ENCODE measurements at places on chromosomes 13 and 19.

DNA sequence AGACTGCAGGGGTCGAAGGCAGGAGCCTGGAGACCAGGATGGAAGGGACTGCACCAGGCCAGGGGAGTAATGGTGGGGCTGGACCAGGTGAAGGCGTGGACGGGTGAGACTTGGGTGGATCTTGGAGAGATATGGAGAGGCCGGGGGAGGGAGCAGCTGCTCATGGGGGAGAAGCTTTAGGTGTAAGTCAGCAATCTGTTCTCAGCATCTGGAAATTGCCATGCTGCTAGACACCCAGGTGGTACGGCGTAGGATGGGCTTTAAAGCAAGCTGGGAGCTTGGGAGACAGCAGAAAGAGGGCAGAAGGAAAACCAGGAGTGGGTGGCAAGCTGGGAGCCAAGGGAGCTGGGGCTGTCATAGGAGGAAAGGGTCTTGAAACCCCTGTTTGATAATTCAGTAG lies 3.0 kb downstream of the CERS4 start:
- no peak for DNase-seq

DNA sequence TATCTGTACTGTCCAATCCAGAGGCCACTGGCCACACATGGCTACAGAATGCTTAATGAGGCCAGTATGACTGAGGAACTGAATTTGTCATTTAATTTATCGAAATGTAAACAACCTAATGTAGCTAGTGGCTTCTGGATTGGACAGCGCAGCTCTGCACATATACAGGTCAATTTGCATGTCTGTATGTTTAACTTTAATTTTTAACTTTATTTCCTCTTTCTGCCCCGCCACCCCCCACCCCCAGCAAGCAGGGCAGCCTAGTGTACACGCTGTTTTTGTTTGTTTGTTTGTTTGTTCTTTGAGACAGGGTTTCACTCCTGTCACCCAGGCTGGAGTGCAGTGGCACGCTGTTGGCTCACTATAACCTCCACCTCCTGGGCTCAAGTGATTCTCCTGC lies 15.5 kb downstream of the ZSWIM9 start:
- DNase-seq: no peak

GRCh38 chr13:46992383-46992952 lies 95.6 kb upstream of the HTR2A start:
- DNase-seq: no peak

- DNase-seq: no peak
These were observed 121.6 kb downstream of the CYSLTR2 start for GRCh38 chr13:48775285-48775684.

DNA sequence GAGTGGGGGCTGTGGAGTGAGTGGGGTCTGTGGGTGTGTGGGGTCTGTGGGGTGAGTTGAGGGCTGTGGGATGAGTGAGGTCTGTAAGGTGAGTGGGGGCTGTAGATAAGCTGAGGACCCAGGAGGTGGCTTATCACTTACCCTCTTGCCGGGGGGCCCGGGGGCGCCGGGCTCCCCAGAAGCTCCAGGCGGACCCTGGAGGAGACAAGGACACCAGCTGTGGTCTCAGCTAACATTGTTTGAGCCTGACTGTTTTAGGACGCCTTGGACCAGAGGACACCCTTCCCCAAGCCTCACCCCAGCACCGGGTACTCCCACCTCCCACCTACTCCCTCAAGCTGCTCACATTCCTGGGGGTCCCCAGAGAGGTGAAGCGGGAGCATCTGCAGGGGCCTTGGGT lies 34.2 kb upstream of the OLFM2 start:
- no peak for DNase-seq

- DNase-seq: no peak
These were observed 727.7 kb downstream of the UQCRFS1 start for GRCh38 chr19:28485292-28485691.

GRCh38 chr19:47704024-47704423 lies 9.2 kb upstream of the EHD2 start:
- no peak for DNase-seq

DNA sequence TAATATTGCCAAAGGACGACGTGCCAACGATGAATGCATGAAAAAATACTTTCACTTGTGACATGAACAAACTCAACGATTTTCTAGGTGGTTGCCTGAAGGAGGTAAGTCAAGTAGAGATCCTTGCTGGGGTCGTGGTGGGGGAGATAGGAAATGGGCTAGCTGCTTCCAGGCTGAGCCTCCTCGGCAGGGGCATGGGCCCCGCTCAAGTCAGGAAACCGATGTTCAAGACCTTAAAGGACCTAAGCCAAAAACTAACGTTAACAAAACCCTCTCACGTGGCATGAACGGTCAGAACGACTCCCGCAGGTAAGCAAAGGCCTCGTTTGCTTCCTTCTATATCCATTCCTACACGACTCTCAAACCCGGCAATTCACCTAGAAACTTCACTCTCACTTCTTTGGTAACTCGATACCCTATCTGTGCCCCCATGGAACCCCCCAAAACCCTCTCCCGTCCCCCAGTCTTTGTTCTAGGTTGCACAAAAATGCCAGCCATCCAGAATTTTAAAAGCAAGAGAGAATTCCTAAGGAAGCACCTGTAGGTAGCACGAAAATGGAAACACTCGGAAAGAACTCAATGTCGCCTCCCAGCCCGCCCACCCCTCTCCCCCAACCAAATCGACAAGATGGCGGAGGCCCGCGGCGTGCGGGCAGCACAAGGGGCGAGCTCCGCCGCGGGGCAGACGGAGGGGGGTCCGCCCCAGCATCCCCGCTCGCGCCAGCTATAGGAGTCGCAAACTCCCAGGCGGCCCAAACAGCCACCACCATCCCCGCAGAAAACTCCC lies 13.6 kb downstream of the ACP4 start:
- no peak for DNase-seq

DNA sequence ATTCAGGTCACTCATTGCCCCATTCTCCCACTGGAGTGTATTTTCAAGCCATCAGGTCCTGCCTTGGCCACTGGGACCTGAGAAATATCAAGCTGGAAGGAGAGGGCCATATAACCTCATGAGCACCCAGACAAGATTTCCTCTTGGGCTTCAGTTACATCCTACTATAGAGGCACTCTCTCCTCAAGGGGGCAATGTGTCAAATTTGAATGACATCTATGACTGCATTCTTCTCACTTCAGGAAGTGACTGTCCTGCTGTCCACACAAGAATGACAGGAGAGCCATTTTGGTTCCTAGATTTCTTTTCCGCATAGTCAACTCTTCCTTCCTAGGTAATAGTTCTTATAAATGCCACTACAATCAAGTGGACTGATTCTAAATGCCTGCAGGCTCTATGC lies 416.2 kb downstream of the DIAPH3 start:
- no peak for DNase-seq

DNA sequence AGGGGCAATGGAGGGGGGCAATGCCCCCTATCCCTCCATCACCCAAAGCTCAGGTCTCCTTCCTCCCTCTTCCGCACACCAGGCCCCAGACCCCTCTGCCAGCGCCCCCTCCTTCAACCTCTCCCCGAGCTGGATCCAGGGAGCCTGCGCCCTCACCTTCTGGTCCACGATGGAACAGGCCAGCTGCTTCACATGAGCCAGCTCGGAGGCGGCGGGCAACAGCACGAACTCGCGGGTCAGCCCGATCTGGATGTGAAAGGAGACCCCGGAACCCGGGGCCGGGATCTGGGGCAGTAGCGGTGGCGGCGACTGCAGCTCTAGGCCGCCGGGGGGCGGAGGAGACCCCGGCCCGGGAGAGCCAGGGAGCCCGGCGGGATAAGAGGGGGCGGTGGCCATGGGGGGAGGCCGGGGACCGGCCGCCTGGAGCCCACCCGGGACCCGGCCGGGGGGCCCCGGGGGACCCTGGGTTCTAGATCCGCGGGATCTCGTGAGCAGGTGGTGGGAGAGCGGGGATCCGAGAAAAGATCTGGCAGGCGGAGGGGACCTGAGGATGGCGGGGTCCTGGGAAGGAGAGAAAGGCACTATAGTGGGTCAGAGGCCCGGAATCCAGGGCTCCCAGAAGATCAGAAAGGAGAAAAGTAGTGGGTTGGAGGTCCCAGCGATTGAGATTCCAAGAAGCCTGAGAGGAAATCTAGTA lies 791 bp downstream of the PRKD2 start:
- no peak for DNase-seq

DNA sequence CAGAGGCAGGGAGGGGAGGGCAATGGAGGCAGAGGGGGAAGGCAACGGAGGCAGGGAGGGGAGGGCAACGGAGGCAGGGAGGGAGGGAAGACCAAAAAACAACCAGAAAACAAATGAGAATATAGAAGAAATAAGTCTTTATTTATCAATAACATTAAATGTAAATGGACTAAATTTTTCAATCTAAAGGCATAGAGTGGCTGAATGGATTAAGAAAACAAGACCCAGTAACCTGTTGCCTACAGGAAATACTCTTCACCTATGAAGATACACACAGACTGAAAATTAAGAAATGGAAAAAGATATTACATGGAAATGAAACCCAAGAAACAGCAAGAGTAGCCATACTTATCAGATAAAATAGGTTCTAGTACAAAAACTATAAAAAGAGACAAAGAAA lies 536.3 kb downstream of the TBC1D4 start:
- DNase-seq: no peak

GRCh38 chr19:43607238-43608205 lies 4.4 kb upstream of the SRRM5 start:
- DNase-seq: no peak

DNA sequence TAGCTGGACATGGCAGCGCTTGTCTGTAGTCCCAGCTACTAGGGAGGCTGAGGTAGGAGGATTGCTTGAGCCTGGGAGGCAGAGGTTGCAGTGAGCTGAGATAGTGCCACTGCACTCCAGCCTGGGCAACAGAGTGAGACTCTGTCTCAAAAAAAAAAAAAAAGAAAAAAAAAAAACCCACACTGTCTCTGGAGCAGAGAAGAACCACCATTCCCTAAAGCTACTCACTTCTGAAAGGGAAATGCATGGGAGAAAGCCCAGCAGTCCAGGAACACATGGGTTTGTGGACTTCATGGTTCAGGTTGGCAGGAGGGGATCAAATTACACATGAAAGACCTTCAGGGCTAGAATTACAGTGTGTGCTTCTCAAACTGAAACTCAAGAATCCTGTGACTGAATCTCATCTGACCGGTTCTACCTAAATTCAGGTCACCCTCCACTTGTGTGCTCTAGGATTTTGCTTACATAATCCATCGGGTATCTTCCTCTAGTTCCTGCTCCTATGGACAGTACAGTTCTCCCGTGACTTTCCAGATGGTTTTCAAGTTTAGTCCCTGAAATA lies 30.2 kb upstream of the CPB2 start:
- DNase-seq: peak; percentile 40

- DNase-seq: no peak
These were observed 1.1 kb upstream of the PSMC4 start for GRCh38 chr19:39969681-39970424.

DNA sequence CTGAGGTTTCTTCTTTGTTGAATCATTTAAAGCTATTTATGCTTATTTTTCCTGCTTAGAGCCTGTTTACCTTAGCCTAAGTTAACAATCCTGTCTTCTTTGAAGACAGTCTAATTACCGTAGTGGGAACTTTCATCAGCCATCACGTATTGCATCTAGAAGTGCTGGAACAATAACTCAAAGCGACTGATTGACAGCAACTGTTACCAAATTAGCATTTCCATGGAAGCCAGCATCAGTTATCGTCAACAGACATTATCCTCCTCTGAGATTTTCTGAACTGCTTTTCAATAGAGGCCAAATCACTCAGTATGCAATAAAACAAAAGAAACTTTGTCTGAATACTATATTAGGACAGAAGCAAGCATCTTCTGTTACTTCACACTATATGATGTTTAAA lies 433.3 kb upstream of the SLITRK1 start:
- DNase-seq: no peak

DNA sequence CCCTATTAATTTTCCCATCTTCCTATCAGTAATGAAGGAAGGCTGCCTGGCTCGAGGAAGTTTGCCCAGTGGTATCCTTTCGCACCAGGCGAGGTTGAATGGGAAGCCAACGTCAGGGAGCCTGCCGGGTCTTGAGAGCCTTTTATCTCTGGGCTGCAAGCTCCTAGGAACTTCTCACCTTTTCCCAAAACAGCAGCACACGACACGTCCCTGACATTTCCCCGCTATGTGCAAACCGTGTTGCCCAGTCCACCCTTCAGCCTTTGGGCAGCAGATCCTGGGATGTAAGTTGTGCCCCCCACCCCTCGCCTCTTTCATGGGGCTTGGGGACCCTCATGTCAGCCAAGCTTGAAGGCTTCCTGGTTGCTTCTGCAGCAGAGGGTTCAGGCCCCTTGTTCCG lies 179.1 kb downstream of the ZNF536 start:
- DNase-seq: no peak

DNA sequence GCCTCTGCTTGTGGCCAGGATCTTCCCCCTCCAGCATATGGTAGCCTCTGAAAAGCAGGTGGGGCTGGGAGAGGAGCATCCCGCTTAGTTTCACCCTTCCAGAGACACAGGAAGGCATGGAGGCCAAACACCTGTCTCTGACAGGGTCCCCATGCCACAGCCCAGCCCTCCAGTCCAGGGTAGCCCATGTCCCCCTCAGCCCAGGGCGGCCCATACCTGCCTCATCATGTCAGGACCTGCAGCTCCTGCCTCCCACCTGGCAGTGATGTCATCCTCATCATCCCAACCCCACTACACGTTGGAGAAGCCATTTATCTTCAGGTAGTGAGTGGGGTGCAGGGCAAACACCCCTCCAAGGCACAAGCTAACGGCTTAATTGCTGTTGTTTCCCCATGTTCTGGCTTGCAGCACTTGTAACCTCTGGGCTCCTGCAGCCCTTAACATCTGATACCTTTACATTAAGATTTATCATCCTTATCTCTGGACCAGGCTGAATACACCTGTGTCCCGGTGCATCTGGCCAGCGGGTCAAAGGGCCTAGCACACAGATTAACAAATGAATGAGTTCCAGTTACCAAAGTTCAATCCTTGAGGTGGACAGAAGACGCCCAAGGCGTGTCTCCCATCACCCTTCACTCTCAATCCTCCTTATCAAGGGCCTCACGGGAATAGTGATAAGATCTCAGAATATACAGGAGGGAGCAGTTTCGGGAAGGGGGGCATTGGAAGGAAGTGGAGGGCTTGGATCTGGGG lies 22.2 kb downstream of the ZNF175 start:
- no peak for DNase-seq

- DNase-seq: no peak
These were observed 408.0 kb downstream of the DIAPH3 start for GRCh38 chr13:59755632-59756290.

Measured in NCI-H187 treated with DMSO at 0.1 percent for 48 hours (cell line).